ENCODE measurements at places on chromosomes 5 and 9.

GRCh38 chr5:139501381-139501780 is 18.8 kb upstream of the STING1 start:
- no peak for DNase-seq

DNA sequence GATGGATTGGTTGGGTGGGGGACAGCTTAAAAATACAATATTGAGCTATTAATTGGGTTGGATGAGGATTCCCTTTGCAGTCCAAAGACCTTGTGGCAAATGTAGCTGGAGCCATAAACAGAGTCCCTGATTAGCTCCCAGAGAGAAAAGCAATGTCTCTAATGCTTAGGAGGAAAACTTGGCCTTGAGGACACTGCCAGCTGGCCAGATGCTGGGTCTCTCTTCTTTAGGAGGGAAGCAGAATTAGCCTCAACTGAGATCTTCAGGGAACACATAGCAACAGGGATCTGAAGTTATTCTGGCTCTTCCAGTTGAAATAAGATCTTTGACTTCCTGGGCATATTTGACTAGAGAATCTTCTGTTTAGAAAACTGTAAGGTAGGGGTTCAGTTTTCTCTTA is 121.7 kb upstream of the WWC1 start:
- DNase-seq, result no peak

- no peak for DNase-seq
Measured at GRCh38 chr5:94153736-94154450, 412.5 kb upstream of the POU5F2 start.

- no peak for DNase-seq
Measured at GRCh38 chr5:151622367-151623088, 31.4 kb upstream of the FAT2 start.

DNA sequence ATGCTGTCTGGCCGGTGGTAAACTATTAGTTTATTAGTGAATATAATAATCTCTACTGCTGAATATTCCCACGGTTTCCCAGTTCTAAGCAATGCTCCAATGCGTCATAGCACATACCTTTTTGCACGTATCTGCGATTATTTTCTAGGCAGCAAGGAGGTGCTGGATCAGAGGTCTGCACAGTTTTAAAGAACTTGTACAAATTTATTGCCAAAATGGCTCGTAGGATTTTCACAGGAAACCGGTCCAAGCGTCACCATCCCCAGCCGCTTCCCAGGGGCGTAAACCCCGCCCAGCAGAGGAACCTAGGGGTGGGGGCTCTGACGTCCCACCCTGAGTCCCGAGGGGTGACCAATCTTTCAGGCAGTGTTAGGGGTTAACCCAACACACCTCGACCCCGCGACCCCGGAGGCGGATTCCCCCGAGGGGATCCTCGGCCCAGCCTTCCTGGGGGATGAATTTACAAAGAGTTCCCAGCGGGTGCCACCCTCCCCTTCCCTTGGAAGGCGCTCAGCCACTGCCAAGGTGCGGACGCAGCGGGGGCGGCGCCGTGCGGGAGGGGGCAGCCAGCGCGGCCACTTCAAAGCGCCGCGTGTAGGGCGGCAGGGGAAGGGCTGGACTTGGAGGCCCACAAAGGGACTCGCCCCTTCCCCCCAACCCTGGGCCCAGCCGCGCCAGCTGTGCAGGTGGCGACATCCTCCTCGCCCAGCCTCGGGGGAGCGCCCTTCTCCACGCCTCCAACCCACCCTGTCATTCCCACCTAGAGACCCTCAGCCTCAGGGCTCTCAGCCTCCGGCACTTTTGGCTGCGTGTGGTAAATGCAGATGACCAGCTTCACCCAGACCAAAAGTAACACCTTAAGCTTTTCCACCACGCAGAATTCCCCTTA is 43.5 kb upstream of the TCF7 start:
- DNase-seq, result no peak

- DNase-seq, result no peak
Measured at GRCh38 chr5:5387777-5388176, 34.7 kb upstream of the ICE1 start.

GRCh38 chr9:135502168-135502872 is 1.8 kb downstream of the MRPS2 start:
- DNase-seq, result no peak

GRCh38 chr5:14806456-14806855 is 65.1 kb downstream of the ANKH start:
- DNase-seq, result no peak

DNA sequence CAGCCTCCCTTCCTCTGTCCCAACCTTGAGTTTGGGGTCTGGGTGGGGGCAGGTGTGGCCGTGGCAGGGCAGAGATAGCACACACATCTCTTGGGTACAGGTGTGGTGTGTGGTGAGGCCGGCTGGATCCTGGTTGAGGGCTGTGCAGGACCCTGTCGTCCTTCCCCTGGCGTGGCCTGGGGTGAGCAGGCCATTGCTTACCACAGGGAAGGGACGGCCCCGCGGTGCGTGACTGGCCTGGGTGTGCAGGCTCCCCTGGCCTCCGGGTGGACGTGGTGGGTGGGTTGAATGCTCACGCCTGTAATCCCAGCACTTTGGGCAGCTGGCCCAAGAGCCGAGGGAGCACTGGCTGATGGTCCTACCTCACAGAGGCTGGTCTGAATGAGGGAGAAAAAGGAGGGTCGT is 1.2 kb downstream of the ARRDC1 start:
- DNase-seq, result no peak

DNA sequence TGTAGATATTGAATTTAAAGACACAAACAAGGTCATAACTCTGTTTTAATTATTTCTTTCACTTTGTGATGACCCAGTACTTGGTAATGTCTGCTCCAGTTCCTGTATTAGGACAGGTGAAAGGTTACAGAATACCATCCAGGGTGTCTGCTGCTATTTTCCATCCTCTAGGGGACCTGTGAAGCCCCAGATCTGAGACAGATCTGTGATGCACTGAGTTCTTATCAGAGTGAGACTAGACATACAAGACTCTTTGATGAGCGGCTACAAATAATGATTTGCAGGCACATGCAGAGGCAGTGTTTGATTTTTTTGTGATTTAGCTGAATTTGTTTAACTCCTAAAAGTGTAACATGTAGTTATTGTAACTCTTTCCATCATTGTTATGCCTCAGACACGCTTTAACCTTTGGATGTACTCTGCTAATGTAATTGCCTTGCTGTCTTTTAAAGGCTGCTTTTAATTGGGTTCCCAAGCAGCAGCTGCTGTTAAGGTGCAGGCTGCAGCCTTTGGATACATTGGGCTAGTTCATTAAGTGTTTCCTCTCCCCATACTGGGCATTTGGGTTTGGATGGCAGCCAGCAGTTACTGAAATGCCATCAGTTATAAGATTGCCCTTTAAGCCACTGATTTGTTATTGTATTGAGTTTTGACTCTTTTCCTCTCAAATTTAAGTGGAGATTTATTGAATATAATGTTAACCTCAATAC is 63.3 kb downstream of the RASGRF2 start:
- DNase-seq, result no peak

GRCh38 chr5:59917121-59917520 is 23.6 kb upstream of the PDE4D start:
- DNase-seq, result no peak

DNA sequence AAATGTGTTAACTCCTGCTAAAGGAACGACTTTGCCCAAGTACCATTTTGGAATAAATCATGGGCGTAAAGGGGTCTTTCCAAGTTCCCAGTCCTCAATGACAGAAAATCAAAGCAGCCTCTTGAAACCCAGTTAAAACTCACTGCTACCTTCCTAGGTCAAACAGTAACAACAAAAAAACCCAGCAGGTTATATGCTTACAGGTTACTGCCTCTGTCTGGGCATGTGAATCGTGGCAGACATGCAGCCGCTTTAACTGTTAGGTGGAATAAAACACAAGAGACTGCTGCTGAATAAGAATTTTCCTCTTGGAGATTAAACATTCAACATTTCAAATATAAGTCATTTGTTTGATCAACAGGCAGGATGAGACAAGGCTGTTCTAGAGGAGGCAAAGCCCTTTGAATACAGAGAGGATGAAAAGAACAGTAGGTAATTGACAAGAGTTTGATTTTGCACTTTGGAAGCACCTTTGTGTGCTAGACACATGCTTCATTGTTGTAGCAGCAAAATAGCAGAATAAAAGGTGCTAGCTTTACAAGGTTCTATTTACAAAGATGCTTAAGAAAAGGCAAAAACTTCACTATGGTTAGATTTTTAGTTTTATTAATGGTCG is 319.4 kb downstream of the NDUFS4 start:
- DNase-seq, result no peak

GRCh38 chr5:67802766-67803165 is 412.8 kb upstream of the PIK3R1 start:
- no peak for DNase-seq

DNA sequence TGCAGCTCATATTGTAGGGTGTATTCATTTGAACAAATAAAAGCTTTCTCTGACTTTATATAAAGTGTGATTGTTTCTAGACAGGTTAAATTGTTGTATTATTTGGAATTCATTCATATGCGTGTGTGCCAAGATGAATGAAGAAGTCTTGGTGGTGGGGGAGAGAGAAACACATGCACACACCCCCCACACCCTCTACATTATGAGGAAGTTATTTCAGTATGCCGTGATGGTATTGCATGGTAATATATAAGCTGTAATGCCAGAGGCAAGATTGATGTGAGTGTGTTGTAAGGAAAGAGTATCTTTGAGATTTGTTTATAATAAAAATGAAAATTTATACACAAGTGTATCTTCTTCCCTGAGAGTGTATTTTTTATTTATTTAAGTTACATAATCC is 71.0 kb downstream of the IPO11 start:
- DNase-seq, result no peak

DNA sequence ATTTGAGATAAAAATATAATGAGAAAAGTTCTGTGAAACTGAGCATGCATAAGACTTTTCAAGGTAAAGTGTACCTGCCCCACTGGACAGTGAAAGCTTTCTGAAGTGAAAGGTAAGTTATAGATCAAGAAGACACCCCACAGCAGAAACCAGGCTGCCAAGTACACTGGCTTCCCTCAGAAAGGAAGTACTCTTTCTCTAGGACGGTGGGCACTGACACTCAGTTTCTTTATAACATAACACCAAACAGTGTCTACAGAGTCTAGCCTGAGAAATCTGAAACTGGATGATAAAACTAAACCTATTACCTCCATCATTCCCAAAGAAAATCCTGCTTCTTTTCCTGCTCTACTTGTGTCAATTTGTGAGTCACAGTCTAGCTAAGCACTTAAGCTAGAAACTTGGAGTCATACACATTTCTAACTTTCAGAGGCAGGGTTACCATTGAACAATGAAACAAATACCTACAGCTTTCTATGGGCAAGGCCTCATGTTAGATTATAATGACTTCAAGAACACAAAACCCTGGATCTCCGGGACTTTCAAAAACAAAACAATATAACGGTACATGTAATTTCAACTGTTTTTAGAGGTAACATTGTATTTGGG is 136.7 kb downstream of the CPLANE1 start:
- no peak for DNase-seq

GRCh38 chr5:59790376-59790775 is 103.2 kb downstream of the PDE4D start:
- no peak for DNase-seq

GRCh38 chr5:165201771-165202518 is 1696.5 kb downstream of the MAT2B start:
- DNase-seq, result no peak

DNA sequence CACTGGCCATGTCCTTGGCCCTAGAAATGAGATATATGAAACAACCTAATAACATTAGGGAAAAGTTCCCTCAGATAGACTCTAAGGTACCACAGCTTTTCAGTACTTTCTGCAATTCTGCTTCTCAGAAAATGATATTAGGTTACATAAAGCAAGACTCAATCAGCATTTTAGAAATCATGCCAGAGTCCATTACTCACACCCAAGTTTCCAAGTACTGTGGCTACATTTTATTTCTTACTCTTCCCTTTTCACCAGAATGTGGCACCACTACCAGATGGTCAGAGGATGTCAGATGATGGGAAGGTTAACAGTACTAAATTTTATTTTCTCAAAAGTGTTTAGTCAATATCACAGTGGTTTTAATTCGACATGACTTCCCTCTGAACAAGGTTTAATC is 217.2 kb downstream of the MLLT3 start:
- DNase-seq, result no peak

- no peak for DNase-seq
Measured at GRCh38 chr9:91334053-91334452, 27.7 kb downstream of the AUH start.

- no peak for DNase-seq
Measured at GRCh38 chr5:4659851-4660250, 480.3 kb upstream of the ADAMTS16 start.

GRCh38 chr5:143031781-143032580 is 261.8 kb downstream of the ARHGAP26 start:
- no peak for DNase-seq

DNA sequence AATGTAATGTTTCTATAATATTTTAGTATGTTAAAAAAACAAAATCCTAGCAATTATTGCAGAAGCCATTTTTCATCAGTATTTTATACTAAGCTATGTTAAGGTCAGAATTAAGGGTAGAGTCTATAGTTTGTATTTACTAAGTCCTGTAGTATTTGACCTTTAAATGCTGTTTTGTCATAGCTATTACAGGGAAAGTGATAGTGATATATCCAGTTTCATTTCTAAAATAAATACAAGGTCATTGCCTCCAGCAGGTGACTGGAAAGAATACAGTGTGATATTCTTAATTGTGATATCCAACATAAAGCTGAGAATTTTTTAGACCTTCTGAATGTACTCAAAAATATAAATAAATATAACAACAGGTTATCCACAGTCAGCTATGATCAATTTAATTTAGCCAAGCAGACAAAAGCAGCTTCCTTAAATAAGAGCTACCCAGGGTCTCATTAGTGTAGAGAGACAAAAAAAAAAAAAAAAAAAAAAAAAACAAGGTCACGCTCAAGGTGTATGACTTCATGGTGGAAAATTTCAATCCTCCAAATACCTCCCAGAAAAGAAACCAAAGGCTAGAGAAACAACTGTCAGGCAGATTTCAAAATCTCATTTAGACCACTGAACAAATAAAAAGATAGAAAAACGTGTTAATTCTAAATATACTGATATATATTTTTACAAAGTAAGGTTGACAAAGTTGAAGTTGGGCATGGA is 278.7 kb downstream of the HCN1 start:
- DNase-seq, result no peak

- DNase-seq, result peak; percentile 56
Measured at GRCh38 chr9:98255061-98255577, 330 bp downstream of the TBC1D2 start.

- DNase-seq, result no peak
Measured at GRCh38 chr5:10219068-10219467, 30.6 kb downstream of the ATPSCKMT start.
